ENCODE measurements at places on chromosomes 4 and X.

- no peak for DNase-seq
Measured at GRCh38 chr4:74258963-74259362, 49.3 kb upstream of the EPGN start.

DNA sequence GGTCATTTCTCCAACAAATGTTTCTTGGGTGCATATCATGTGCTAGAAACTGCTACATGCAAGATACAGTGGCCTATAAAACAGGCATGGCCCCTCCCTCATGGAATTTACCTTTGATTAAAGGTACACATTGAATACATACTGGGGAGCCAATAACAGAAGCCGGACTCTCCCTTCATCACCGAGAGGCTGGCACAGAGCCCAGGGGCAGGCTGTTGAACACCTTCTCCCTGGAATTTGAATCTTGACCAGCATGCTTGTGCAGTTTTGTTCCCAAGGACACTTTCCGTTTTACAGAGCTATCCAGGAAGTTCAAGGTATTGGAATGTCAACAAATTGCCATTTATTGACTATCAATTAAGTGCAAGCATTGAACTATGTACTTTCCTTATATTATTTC is 33.2 kb downstream of the PPARGC1A start:
- no peak for DNase-seq

- no peak for DNase-seq
Measured at GRCh38 chr4:38188631-38189101, 228.5 kb downstream of the PTTG2 start.

- DNase-seq: no peak
Measured at GRCh38 chr4:118962540-118962939, 73.9 kb downstream of the SYNPO2 start.

- no peak for DNase-seq
Measured at GRCh38 chr4:119025916-119026661, 109.5 kb upstream of the MYOZ2 start.

- no peak for DNase-seq
Measured at GRCh38 chrX:155061760-155062159, 9.2 kb downstream of the CMC4 start.

DNA sequence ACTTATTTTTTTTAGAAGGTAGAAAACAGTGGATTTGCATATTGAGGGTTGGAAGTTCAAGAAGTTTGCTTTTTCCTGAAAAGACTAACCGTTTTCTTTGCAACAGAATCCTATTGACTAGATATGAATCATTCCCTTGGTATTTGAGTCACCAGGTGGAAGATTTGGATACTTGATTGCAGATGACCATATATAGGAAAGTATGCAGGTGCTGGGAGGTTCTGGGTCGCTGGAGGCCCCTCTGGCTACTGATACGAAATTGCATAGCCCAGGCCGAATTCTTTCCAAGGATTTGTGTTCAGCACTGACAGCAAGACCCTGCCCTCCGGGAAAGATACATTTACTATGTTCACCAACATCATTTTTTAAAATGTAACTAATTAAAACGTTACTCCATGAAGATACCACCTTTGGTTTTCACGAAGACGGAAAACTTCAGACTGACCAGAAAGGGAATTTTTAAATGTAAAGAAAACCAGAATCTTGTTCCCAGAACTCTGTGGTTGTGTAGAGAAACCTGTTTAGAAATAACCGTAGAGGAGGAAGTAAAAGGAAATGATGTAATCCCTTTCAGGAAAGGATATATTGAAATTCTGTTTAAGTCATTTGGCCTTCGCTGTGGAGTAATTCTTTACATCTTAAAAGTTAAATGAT is 946 bp downstream of the ANXA3 start:
- DNase-seq: no peak

Data from activated CD8-positive, alpha-beta T cell treated with anti-CD3 and anti-CD28 coated beads, Interleukin-2, amount 10 ng/mL, durations not matched to agents 7 days and 5 days (primary cell).